ENCODE measurements at places on chromosomes 12 and 14. TPM values are rescaled to one million over a fixed set of nuclear protein-coding genes. Genes with fewer than 3 reads are reported as not detected.

The PIANP gene
- total RNA-seq, result 5.6 TPM

The C12orf54 gene
- total RNA-seq, result not detected

The RASSF3 gene
- 29.5 TPM for total RNA-seq

The LGMN gene
- 61.6 TPM for total RNA-seq

The ACOT4 gene
- total RNA-seq, result 0.49 TPM

The SLC35F4 gene
- total RNA-seq, result not detected

The IL31 gene
- not detected for total RNA-seq

DNA sequence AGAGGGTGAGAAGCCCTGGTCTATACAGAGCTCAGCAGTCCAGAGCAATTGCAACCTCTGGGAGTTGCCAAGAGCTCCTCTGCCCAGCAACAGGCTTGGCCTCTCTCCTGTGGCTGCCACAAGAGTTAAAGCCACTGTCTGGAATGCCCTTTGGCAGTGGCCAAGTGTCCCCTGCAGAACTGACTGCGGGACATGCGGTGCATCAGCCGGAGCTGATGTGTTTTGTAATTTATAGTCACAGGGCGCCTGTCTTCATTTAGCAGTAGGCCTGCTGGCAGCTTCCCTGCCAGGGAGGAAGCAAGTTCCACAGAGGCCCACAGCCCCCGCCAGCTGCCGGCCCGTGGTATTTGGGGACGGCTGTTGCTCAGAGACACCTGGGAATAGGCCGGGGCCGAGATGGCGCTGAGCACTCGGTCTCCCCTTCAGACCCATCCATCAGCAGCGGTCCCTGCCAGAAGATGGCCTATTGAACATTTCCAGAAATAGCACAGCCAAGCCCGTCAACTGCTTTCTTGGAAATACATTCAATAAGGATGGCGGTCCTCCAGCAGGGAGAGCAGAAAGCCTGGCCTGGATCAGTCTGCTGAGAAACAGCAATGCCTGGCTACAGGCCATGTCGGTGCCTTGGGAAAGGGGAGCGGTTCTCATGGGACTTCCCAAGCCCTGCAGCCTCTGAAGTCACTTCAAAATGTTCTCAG lies 217.4 kb downstream of the CRADD start:
- H3K4me1 ChIP-seq, result peaks cover 14% of the 10 kb centered on the region
- H3K4me3 ChIP-seq, result peak overlapping the region; percentile 17
- no peaks in the 10 kb centered on the region for H3K27me3 ChIP-seq
- DNase-seq, result no peak
- no peaks in the 10 kb centered on the region for H3K36me3 ChIP-seq

DNA sequence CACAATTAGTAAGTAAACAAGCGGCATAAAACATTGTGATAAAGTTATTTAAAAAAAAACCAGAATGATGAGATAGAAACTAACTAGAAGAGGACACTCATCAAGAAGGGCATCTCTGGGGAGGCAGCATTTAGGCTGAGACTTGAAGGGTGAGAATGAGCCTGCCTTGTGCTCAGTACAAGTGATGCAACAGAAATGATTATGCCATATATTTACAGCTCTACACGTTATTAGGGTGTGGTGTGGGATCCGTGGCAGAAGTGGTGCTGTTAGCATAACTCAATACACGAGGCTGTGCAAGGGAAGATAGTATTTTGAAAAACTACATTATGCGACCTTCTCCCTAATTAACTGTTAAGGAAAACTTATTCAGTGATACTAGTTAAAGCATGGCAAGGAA lies 178.5 kb upstream of the ATF7IP start:
- H3K4me3 ChIP-seq, result no peak overlapping the region
- no peak overlapping the region for H3K27ac ChIP-seq
- no peak for DNase-seq
- H3K4me1 ChIP-seq, result no peaks in the 10 kb centered on the region
- no peaks in the 10 kb centered on the region for H3K27me3 ChIP-seq

- H3K4me3 ChIP-seq, result no peak overlapping the region
- peaks cover 10% of the 10 kb centered on the region for H3K4me1 ChIP-seq
- H3K27me3 ChIP-seq, result no peaks in the 10 kb centered on the region
- peak overlapping the region; percentile 49 for H3K27ac ChIP-seq
- no peak for DNase-seq
- H3K36me3 ChIP-seq, result peaks cover 1% of the 10 kb centered on the region
Observed at GRCh38 chr12:92784797-92785562, 82.2 kb downstream of the PLEKHG7 start.

DNA sequence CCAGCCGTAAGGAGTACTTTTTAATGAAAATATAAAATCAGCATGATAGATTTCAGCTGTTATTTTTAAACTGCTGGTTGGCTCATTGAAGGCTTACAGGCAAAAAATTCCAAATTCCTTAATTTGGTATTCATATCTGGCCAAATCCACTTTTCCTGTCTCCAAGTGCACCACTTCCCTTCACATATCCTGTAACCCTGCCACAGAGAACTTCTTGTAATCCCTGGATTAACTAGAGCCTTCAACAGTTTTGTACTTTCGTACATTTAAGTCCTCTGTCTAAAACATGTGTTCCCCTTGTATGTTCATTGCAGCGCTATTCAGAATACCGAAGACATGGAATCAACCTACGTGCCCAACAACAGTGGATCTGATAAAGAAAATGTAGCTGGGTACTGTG lies 9.6 kb downstream of the PUS7L start:
- H3K36me3 ChIP-seq, result peaks cover 10% of the 10 kb centered on the region
- DNase-seq, result no peak

- no peak for DNase-seq
- peaks cover 6% of the 10 kb centered on the region for H3K4me1 ChIP-seq
- peaks cover 19% of the 10 kb centered on the region for H3K36me3 ChIP-seq
- H3K27me3 ChIP-seq, result no peaks in the 10 kb centered on the region
- no peak overlapping the region for H3K4me3 ChIP-seq
Observed at GRCh38 chr12:132152411-132152821, 8.2 kb downstream of the NOC4L start.

DNA sequence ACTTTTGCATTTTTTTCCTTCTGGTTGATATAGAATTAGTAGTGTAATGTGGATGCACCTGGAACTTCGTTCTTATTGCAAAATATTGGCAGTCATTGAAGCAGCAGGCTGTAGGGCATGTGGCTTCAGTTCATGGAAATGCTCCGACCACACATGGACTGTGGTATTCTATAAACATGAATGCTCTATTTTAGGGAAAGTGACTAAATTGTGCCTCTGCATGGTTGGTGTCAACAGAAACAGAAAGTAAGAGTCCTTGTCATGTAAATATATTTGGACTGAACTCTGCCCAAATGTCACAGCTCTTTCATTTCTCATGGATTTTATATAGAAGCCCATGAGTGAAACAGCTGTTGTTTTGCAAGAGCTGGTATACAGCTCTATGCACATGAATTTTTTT lies 917.0 kb downstream of the LRFN5 start:
- no peak for DNase-seq
- H3K27ac ChIP-seq, result no peak overlapping the region
- H3K4me3 ChIP-seq, result no peak overlapping the region
- no peaks in the 10 kb centered on the region for H3K4me1 ChIP-seq

DNA sequence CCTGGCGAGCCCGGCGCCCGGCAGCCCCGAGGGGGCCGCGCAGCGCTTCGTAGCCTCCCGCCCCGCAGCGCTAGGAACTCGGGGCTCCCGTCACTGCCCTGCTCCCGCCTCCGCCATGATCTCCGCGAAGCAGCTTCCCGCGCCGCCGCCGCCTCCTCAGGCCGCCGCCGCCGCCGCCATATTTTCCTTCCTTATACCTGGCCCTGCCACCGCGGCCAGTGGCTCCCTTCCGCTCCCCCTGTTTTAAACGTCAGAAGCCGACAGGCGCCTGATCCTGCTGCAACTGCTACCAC lies 286 bp downstream of the PPP4R3A start:
- H3K4me3 ChIP-seq, result peak overlapping the region; percentile 67
- DNase-seq, result no peak
- H3K27ac ChIP-seq, result peak overlapping the region; percentile 98
- H3K36me3 ChIP-seq, result no peaks in the 10 kb centered on the region
- H3K27me3 ChIP-seq, result no peaks in the 10 kb centered on the region
- peaks cover 39% of the 10 kb centered on the region for H3K4me1 ChIP-seq

DNA sequence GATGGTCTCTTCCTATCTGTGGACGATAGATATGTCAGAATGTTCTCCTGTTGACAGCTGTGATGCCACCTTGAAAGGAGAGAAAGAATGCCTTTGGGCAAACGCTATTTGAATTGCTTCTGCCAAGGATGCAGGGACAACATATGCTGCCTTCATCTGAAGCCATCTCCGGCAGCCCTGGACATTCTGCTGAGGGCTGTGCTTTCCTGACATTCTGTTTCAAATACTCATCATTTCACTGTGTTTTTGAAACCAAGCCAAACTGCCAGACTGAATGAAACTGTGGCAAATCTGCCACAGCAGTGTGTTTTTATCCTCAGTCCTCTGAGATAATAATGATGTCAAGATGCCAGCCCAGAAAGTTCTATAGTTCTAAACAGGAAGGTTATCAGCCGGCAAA lies 85.8 kb upstream of the BCAT1 start:
- no peak for DNase-seq
- no peaks in the 10 kb centered on the region for H3K36me3 ChIP-seq
- H3K27me3 ChIP-seq, result no peaks in the 10 kb centered on the region

DNA sequence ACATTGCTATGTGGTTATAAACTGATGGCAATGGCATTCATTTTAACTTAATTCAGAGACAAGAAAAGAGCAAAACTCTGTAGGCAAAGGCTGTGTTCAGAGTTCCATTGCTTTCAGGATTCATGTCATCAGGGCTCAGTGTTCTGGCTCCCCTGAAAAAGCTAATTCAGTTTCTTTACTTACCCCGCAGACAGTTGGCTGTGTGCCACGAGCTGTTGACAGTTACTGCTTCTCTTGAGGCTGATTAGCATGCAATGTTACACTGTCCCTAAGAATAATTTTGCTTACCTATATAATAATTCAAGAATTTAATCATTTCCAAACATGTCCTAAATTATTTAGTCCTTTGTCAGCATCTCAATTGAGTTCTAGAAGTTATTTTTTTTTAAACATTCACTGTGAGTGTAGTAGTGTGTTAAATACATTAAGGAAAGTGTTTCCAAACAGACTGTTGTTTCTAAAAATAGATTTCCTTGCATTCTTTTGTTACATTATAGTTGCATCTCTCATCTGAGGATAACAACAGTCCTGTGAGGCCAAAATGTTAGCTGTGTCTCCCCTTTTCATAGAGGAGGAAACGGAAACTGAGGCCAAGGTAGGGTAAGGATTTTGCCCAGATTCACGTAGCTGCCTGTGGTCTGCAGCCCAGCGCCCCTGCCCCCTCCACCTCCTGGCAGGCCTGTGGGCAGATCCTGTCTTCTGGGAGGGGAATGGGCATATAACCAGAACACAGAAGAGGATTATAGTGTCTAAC lies 98.6 kb downstream of the PELI2 start:
- H3K4me1 ChIP-seq, result peaks cover 48% of the 10 kb centered on the region
- no peak overlapping the region for H3K27ac ChIP-seq
- DNase-seq, result no peak
- no peaks in the 10 kb centered on the region for H3K27me3 ChIP-seq

GRCh38 chr12:87280893-87281292 lies 748.3 kb downstream of the C12orf50 start:
- H3K4me1 ChIP-seq, result no peaks in the 10 kb centered on the region
- H3K27ac ChIP-seq, result no peak overlapping the region
- no peak for DNase-seq
- H3K4me3 ChIP-seq, result no peak overlapping the region

GRCh38 chr12:51846271-51846691 lies 2.2 kb downstream of the FIGNL2 start:
- H3K27me3 ChIP-seq, result no peaks in the 10 kb centered on the region
- peak overlapping the region; percentile 33 for H3K27ac ChIP-seq
- H3K4me3 ChIP-seq, result peak overlapping the region; percentile 80
- H3K36me3 ChIP-seq, result no peaks in the 10 kb centered on the region

GRCh38 chr12:96365604-96366380 lies 34.4 kb downstream of the CDK17 start:
- H3K27ac ChIP-seq, result no peak overlapping the region
- H3K4me1 ChIP-seq, result peaks cover 46% of the 10 kb centered on the region
- DNase-seq, result no peak
- no peak overlapping the region for H3K4me3 ChIP-seq

DNA sequence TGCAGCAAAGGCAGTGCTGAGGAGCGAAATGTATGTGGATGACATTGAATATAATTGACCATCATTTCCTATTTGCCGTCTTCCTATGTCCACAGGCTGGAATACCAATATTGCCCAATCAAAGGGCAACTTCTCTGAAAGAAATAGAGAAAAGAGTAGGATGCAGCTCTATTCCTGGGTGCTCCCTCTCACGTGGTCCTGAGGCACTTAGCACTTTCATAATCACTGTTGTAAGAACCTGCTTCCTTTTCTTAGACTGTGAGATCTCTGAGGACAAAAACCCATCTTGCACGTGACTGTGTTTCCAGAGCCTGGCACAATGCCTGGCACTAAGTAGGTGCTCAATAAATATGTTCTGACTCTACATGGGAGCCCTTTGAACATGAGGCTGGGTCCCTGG lies 122.7 kb upstream of the CPM start:
- H3K4me3 ChIP-seq, result no peak overlapping the region
- H3K4me1 ChIP-seq, result peaks cover 19% of the 10 kb centered on the region
- H3K27ac ChIP-seq, result no peak overlapping the region
- no peaks in the 10 kb centered on the region for H3K36me3 ChIP-seq

- no peak for DNase-seq
- H3K36me3 ChIP-seq, result no peaks in the 10 kb centered on the region
- H3K27me3 ChIP-seq, result no peaks in the 10 kb centered on the region
- H3K4me1 ChIP-seq, result no peaks in the 10 kb centered on the region
Observed at GRCh38 chr12:91983935-91984334, 161.7 kb downstream of the BTG1 start.

- peak overlapping the region; percentile 30 for H3K27ac ChIP-seq
- DNase-seq, result no peak
- no peaks in the 10 kb centered on the region for H3K27me3 ChIP-seq
- H3K4me1 ChIP-seq, result peaks cover 21% of the 10 kb centered on the region
- no peaks in the 10 kb centered on the region for H3K36me3 ChIP-seq
Observed at GRCh38 chr12:67592228-67593011, 56.1 kb upstream of the DYRK2 start.

GRCh38 chr12:42468921-42469320 lies 120.6 kb downstream of the PRICKLE1 start:
- H3K4me1 ChIP-seq, result peaks cover 20% of the 10 kb centered on the region
- no peak overlapping the region for H3K27ac ChIP-seq
- no peak for DNase-seq

- peaks cover 40% of the 10 kb centered on the region for H3K4me1 ChIP-seq
- peak overlapping the region; percentile 20 for H3K27ac ChIP-seq
- no peaks in the 10 kb centered on the region for H3K27me3 ChIP-seq
- DNase-seq, result no peak
- no peaks in the 10 kb centered on the region for H3K36me3 ChIP-seq
Observed at GRCh38 chr12:3168223-3169221, 91.3 kb downstream of the TSPAN9 start.

GRCh38 chr14:61559641-61560201 lies 135.6 kb upstream of the HIF1A start:
- H3K36me3 ChIP-seq, result no peaks in the 10 kb centered on the region
- peak overlapping the region; percentile 85 for H3K27ac ChIP-seq
- H3K4me1 ChIP-seq, result peaks cover 63% of the 10 kb centered on the region
- no peak for DNase-seq

GRCh38 chr12:116620492-116621191 lies 61.5 kb downstream of the MAP1LC3B2 start:
- H3K27me3 ChIP-seq, result no peaks in the 10 kb centered on the region
- no peak overlapping the region for H3K4me3 ChIP-seq
- H3K27ac ChIP-seq, result no peak overlapping the region
- no peaks in the 10 kb centered on the region for H3K4me1 ChIP-seq

GRCh38 chr14:92675976-92676375 lies 72.5 kb downstream of the LGMN start:
- no peaks in the 10 kb centered on the region for H3K36me3 ChIP-seq
- H3K4me1 ChIP-seq, result peaks cover 6% of the 10 kb centered on the region
- H3K4me3 ChIP-seq, result no peak overlapping the region
- no peak overlapping the region for H3K27ac ChIP-seq
